H9 (cell line): ENCODE measurements at places on chromosomes 11 and 22. TPM values are rescaled to one million over a fixed set of nuclear protein-coding genes. Genes with fewer than 3 reads are reported as not detected.

Gene FBLN1
- 137 and 140 TPM in 2 replicates for total RNA-seq

Gene TMEM191B
- total RNA-seq = 1.4 and 4.7 TPM in 2 replicates

Gene MMP8
- not detected in 2 replicates for total RNA-seq

Gene OR2AT4
- not detected in 2 replicates for total RNA-seq

Gene CABP4
- total RNA-seq = 0.09 TPM in 1 of 2 replicates, not detected in the other

Gene APOL5
- total RNA-seq = not detected in 2 replicates

Gene OLFML1
- not detected in 2 replicates for total RNA-seq
